ENCODE measurements at places on chromosomes 12 and 14.

DNA sequence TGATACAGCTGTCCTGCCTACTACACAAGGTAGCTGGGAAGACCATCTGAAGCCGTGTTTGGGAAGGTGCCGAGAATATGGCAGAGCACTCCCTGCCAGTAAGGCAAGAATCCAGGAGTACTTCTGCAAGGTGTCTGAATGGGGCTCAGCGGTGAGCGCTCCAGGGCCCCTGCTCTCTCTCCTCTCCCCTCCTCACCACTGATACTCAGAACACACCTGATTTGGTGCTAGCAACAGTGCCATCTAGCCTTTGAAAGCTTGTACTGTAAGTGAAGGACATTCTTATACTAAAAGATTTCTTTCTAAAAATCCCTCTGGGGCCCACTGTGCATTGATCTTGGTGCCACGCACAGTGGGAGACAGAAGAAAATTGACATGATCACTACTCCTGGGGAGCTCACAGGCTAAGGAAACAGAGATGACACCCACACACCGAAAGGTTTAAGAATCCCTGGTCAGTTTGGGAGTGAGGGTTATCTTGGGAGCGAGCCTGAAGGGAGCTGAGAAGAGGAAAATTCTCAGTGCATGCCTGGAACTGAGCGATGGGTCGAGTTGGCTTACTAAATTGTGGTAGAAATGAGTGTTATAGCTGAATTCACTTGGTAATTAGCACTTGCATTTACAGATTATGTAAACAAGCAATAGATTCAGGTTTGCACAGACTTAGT, 216.9 kb downstream of the NTF3 start:
- DNase-seq, result no peak

DNA sequence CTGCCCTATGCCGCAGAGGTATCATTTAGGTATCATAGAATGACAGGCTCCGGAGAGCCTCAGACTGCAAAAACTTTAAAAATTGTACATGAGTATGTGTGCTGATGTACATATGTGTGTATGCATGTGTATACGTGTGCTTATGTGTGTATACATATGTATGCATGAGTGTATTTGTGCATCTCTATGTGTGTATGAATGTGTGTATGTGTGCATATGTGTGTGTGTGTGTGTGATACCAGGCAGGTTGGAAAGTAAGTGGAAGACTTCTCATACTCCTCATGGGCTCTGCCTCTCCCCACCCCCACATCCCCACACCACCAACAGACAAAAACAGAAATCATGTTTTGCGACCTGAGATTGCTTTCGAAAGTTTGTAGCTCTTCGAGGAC, 621 bp upstream of the TMEM117 start:
- DNase-seq, result no peak

GRCh38 chr12:77248036-77248435, 182.7 kb upstream of the E2F7 start:
- no peak for DNase-seq

- DNase-seq, result no peak
Measured at GRCh38 chr12:109640961-109641360, 67.4 kb downstream of the MVK start.

GRCh38 chr12:106288101-106288493, 14.4 kb upstream of the TCP11L2 start:
- no peak for DNase-seq

Data from effector memory CD8-positive, alpha-beta T cell (primary cell).